ENCODE measurements at places on chromosomes 2 and 18. TPM values are rescaled to one million over a fixed set of nuclear protein-coding genes. Genes with fewer than 3 reads are reported as not detected.

The UGT1A8 gene
- polyA plus RNA-seq = not detected

The ITPRIPL1 gene
- polyA plus RNA-seq = 9.9 TPM

The EPG5 gene
- 4.0 TPM for polyA plus RNA-seq

The EML6 gene
- 0.42 TPM for polyA plus RNA-seq

The TMSB10 gene
- polyA plus RNA-seq = 3,322 TPM
